ENCODE measurements at places on chromosomes 3 and 15.

- DNase-seq = no peak
Measured at GRCh38 chr3:123834631-123835030, 49.5 kb downstream of the MYLK start.

DNA sequence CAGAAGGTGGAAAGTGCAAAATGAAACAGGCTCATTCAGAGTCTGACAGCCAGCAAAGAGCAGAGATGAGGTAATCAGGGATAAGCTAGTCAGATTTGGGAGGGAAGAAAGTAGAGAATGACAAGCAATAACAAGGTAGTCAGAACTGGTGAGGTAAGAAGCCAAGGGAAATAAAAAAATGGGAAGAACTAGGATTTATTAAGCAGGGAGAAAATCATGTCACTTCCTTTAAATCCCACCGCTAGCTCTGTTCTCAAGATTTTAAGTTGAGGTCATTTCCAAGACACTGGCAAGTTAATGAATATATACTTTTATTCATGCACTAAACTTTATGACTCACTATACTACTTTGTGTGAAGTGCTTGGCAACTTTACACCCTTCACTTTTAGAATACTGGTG lies 1106.8 kb downstream of the IGSF11 start:
- DNase-seq = no peak

DNA sequence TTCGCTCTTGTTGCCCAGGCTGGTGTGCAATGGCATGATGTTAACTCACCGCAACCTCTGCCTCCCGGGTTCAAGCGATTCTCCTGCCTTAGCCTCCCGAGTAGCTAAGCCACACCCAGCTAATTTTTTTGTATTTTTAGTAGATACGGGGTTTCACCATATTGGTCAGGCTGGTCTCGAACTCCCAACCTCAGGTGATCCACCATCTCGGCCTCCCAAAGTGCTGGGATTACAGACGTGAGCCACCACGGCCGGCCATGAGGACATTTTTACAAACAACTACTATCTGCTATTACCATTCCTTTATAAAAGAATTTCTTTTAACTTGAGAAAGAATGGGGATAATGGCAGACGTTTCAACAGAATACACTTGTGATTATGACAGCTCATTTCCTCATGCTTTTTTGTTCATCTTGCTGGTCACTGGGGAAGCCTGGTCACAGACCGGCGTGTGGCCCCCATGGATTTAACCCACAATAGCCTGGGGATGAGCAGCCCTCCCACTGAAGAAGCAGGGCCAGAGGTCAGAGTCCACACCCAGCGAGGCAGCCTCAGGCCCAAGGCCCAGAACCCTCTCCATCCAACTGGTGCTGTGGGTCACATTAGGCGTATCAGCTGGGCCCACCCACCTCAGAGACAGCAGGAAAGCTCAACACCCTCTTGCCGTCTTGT lies 112.0 kb downstream of the LIPC start:
- no peak for DNase-seq

- DNase-seq = no peak
Measured at GRCh38 chr3:195595785-195596531, 12.2 kb upstream of the APOD start.

- DNase-seq = no peak
Measured at GRCh38 chr15:40038275-40038637, 725 bp downstream of the SRP14 start.

GRCh38 chr15:44023176-44023575 lies 171.9 kb downstream of the FRMD5 start:
- DNase-seq = no peak

DNA sequence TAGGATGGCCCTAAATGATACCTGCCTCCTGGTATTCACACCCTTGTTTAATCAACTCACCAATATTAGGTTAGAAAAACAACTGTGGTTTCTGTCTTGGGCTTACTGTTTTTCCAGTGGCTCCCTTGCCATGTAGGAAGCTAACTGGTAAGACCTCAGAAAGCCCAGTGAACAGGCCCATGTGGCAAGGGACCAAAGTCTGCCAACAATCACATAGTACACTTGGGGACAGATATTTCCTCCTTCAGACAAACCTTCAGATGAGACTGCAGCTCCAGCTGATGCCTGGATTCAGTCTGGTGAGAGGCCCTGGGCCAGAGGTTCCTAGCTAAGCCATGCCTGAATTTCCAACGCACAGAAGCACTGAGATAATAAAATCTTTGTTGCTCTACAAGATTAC lies 96.1 kb downstream of the GSK3B start:
- no peak for DNase-seq

- DNase-seq = no peak
Measured at GRCh38 chr3:128188956-128189355, 35.7 kb downstream of the EEFSEC start.

- no peak for DNase-seq
Measured at GRCh38 chr15:62972814-62973213, 69.7 kb upstream of the TPM1 start.

DNA sequence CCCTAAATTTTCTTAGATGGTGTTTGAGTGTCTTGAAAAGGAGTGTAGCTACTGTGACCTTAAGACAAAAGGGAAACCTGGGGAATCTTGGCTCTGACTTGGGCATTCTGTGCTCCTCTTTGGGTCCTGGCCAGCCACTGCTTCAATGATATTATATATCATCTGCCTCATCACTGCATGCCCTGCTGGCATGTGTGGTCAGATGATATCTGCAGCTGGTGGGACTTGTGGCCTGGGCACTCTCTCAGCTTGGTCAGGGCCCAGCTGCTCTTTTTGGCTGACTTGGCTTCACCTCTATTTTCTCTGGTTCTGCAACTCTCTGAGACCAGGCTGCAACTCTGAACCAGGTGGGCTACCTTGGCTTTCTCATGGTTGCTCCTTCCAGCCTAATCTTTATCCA lies 446.1 kb upstream of the RARB start:
- no peak for DNase-seq

GRCh38 chr3:105865016-105865623 lies 3.7 kb downstream of the CBLB start:
- no peak for DNase-seq

GRCh38 chr3:45753095-45753494 lies 43.2 kb downstream of the SLC6A20 start:
- no peak for DNase-seq

- no peak for DNase-seq
Measured at GRCh38 chr3:60025096-60026050, 975.5 kb upstream of the CFAP20DC start.

- DNase-seq = no peak
Measured at GRCh38 chr3:111917300-111917699, 58.2 kb downstream of the PHLDB2 start.

GRCh38 chr3:125683067-125683829 lies 88.0 kb upstream of the OSBPL11 start:
- DNase-seq = no peak

- no peak for DNase-seq
Measured at GRCh38 chr15:45099549-45100165, 14.3 kb downstream of the DUOX2 start.

DNA sequence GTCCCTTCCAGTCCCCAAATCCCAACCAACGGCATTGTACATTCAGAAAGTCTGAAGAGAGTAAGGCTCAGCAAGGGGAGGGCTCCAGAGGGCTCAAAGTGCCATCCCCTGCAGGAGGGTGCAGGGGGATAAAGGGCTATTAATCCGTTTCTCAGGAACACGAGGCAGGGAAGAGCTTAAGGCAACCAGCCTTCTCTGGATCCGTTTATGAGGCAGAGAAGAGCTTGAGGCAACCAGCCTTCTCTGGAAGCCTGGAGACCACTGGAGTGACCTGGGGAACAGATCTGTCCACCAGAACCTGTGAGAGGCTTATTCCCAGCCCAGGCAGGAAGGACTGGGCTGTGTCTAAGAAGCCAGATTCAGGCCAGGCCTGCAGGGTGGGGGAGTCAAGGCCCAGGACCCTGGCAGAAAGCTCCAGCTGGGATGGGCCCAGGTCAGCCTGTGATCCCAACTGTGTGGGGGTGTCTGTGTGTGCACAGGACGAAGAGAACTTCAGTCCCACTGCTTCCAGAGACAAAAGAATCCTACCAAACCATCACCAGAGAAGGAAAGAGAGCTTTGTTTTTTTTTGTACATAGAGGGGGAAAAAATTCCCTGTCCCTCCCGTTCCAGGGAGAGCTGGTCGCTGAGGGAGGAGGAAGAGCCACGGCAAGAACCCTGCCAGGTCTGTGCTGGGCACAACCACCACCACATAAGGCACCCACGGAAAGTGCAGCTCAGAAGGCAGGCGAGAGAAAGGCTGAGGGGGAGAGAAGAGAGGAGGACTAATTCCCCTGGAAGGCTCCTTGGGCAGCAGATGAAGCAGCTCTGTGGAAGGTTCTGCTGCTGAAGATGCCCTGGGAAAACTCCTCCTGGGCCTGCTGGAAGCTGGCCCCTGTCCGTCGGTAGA lies 1.6 kb upstream of the ULK3 start:
- no peak for DNase-seq

DNA sequence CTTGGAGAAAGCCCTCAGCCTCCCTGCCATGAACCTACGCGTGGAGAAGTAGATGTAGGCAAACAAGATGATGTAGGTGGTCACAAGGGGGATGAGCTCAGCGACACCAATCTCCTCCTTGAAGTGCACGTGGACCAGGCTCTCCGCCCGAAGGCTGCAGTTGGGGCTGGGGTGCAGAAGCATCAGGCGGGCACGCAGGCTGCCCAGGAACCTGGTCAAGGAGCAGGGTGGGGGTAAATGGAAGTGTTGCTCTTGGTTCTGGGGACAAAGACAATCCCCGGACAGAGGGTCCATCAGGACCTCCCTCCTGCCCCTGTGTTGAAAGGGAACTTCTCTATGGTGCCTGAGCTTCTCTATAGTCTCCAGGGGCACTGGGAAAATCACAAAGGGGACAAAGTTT lies 45.1 kb downstream of the PTPN23 start:
- no peak for DNase-seq

DNA sequence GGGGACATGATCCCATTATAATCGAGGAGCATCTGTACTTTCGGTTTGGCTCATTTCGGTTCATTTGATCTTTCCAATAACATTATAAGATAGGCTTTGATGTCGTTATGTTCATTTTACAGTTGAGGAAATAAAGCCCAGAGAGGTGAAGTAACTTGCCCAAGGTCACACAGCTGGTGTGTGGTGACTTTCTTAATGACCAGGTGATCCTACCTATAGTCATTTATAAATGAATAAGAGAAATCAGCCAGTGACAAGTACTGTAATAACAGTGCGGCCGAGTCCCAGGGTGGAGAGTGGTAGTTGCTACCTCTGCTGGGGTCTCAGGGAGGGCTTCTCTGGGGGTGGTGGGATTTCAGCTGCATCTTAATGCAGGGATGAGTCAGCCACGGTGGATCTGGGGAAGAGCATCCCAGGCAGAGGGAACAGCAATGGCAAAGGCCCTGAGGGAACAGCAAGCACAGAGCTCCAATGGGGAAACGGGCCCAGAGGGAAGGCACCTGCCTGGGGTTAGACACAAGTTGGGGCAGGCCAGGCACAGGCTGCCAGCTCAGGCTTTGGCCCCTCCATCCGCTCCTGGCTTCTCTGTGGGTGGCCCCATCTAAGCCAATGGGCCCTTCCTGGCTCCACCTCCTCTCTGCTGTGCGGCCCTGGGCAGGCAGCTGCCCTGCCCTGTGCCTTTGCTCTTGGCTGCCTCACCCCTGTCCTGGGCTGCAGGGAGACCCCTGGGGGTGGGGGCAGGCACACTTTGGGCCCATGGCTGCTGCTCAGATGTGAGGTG lies 1.1 kb upstream of the FBLN2 start:
- DNase-seq = no peak

GRCh38 chr3:74739242-74739641 lies 124.8 kb upstream of the CNTN3 start:
- no peak for DNase-seq

DNA sequence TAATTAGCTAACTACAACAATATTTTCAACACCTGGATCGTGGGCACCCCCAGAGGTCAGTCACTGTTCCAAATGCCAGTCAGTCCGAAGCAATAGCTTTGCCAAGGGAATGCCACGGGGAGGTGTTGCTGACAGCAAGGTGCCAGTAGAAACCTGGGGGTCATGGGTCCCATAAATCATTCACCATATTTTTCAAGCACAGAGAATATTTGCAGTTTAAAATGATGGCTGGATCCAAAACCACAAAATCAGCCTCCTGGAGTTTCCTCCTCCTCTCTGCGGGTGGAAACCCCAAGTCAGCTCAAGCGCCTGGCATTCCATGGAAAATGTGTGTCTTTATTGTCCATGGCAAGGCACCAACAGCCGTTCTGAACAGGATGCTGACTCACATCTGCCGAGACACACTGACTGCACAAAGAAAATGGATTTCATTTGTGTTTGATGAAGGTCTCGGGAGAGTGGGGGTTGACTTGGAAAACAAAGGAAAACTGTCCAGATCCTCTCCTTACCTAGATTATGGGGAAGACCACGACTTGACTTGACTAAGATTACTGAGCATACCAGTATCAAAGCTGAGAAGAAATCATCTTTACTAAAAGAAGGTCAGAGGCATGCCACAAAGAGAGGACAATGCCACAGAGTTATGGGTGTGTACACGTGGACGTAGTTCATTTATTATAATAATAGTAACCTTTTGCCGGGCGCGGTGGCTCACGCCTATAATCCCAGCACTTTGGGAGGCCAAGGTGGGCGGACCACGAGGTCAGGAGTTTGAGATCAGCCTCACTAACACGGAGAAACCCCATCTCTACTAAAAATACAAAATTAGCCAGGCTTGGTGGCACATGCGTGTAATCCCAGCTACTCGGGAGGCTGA lies 26.4 kb downstream of the ANXA2 start:
- no peak for DNase-seq

- DNase-seq = no peak
Measured at GRCh38 chr3:99780749-99781148, 36.9 kb upstream of the CMSS1 start.

- no peak for DNase-seq
Measured at GRCh38 chr3:146781059-146781458, 175.9 kb upstream of the PLSCR5 start.

DNA sequence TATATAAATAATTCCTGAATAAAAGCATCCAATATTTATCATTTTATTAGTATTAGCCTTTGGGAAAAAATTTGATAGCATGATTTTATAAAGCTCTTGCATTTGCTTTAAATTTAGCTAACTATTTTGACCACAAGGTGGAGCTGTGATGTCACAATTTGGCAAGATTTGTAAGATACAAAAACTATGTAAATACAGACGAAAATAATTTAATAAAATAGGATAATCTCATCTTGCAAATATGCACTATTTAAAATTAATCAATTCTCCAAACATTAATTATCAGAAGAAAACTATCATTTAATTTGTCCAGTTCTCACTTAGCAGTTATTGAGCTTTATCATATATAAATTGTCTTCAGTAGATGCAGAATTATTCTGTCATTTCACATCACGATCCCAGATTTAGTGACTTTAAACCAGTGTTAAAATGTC lies 95.4 kb downstream of the PLOD2 start:
- no peak for DNase-seq

- no peak for DNase-seq
Measured at GRCh38 chr3:121786485-121786884, 36.9 kb upstream of the GOLGB1 start.

- no peak for DNase-seq
Measured at GRCh38 chr3:156632601-156633000, 41.8 kb upstream of the TIPARP start.

GRCh38 chr3:11562277-11562881 lies 81.3 kb downstream of the VGLL4 start:
- DNase-seq = no peak

- no peak for DNase-seq
Measured at GRCh38 chr15:49946681-49947080, 172.4 kb downstream of the ATP8B4 start.

- no peak for DNase-seq
Measured at GRCh38 chr15:78304216-78305066, 5.0 kb upstream of the SKIC8 start.

GRCh38 chr15:86654501-86654900 lies 574.8 kb downstream of the AGBL1 start:
- DNase-seq = no peak

Data from hypothalamus (tissue), 51 donors.